ENCODE measurements at places on chromosomes 5 and 9.

- no peak for DNase-seq
Observed at GRCh38 chr5:96317945-96318344, 115.1 kb downstream of the PCSK1 start.

DNA sequence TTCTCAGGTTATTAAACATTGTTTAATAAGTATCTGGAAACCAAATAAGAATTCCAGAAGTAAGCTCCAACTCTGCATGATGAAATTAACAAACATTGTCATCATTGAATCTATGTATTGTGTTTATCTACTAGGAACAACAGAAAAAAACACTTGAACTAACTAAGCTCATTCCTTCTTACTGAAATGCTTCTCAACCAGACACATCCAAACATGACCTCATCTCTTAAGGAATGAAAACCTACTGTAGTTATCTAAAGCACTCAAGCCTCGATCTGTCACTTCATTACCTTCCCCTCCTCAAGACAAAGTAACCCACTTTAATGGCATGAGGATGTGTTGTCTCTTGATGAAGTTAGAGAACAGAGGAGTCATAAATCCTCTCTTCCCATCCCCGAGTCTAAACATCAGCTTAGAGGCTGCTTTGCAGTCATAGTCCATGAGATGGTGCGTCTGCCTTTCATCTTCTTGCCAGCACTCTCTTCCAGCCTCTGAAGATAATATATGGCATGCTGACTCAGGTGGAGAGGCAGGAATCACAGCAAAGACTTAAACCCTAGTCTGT lies 86.5 kb downstream of the CEMIP2 start:
- peak; percentile 79 for DNase-seq

DNA sequence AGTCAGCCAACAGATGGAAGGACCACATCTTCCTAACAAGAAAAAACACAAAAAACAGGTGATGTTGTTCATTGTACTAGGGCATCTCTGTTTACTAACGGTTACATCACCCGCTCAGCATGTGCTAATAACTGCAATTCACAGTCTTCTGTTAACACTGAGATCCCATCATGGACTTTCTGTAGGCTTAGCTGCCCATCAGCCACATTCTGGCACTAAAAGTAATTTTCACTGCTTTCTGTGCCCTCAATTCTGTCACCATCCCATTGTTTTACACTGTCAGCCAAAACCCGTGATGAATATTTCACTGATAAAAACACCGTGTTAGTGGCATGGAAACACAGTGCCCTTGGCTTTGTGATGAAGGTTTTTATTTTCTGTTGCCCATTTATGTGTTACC lies 64.6 kb downstream of the CAST start:
- DNase-seq: no peak

DNA sequence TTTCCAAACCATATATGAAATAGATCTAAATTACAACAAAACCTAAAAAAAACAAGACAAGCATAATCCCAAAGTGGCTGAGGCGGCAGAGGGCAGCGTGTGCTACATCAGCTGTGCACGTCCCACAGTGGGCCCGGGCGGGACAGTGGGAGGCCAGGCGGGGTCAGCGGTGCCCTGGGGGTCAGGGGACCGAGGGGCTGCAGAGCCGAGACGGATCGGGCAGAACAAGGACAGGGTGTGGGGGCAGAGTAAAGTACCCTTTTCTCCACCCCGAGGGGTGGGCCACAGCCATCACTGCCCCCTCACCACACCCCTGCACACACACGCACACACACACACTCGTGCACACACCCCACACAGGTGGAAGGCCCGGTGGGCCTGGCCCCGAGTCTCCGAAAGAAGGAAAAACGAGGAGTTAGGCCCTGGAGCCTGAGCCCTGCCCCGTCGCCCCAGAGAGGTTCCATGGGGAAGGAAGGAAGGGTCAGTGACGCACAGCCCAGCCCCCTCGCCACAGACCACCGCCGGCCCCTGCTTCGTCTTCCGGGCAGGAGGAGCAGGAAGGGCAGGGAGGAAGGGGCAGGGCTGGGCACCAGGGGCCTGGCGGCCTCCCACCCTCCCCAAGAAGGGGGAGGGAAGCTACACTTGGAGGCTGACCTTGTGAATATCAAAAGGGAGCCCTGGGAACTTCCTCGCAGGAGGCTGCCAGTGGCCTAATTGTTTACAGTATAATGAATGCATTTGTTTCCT lies 49.6 kb upstream of the UBAC1 start:
- DNase-seq: no peak

DNA sequence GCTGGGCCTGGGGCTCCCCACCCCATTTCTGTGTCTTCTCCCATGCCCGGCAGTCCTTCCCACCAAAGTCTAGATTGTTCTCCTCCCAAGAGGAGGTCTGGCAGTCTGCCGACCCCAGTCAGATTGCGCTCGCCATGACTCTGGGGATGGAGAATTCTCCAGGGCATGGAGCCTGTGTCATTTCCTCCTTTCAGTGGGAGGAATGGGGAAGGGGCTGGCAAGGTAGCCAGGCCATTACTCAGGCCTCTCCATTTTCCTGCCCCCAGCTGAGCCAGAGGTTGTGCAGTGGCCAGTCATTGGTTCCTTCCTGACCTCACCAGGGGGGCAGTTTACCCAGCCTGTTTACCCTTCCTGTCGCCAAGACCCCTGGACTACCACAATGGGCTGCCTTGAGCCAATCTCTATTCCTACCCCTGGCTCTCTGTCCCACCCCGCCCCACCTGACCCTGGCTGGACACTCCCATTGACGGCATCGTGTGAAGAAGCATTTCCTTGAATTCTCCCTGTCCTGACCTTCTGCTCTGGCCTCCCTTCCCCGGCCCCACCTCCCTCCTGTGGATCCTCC lies 628 bp downstream of the SYNPO start:
- DNase-seq: no peak

- DNase-seq: no peak
Observed at GRCh38 chr9:100282388-100282719, 70.4 kb downstream of the TEX10 start.

- no peak for DNase-seq
Observed at GRCh38 chr5:42676362-42676761, 80.3 kb upstream of the CCDC152 start.

GRCh38 chr9:112531666-112532282 lies 45.1 kb downstream of the KIAA1958 start:
- no peak for DNase-seq

DNA sequence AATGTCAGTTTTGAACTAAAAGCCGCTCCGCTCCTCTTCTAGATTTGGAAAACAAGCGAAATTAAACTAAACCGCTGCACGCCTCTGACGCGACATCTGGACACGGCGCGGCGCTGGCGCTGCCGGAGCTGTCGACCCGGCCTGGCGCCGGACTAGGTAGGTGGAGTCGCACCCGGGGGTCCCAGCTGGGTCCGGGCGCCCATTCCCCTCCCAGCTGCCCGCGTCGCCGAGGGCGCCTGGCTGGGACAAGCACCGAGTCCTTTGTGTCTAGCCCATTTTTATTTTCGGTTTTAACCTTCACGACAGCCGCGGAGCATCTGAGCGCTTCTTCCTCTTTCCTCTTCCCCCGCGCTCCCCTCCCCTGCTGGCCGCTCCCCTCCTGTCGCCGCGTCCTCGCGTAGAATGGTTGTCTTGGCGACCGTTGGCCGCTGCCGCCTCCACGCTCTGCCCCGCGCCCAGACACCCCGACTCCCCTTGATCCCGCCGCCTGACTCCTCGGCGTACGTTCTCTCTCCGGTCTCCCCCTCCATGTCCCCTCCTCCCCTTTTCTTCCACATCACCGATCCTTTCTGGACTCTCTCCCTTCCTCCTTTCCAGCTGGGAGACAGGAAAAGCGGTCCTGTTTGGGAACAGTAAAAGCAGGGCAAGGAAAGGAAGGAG lies 545 bp downstream of the CDKN2B-AS1 start:
- DNase-seq: peak; percentile 46

DNA sequence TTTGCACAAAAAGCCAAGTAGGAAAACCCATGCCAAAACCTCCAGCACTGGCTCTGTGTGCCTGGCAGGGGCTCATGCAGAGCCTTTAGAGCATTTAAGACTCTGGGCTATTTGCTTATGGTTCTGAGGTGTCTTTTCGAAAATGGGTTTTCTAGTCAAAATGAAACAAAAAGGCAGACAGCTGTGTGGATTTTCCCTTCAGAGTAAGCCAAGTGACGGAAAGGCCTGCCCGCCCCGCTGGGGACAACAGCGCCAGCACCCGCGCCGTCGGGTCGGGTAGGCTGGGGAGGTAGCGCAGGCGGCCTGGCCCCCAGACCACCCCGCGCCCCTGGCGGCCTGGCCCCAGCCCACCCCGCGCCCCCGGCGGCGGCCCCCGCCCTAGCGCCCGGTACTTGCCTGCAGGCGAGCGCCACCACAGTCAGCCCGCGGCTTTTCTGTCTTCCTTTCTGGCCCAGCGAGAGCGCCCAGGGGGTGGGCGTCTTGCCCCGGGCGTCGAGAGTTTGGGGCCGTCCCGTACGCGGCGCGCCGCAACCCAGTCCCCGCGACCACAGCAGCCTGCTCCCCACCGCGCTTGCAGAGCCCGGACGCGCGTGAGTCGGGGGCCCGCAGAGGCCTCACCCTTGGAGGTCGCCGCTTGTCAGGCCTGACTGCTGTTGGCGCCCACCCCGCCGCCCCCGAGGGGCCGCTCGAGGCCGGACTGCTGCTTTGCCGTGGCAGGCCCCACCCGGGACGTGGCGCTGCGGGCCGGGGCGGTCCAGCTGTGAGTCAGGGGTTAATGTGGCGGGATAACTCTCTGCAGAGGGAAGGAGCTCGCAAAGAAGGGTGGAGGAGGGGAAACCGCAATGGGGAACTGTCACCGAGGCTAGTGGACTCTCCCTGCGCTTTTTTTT lies at the start of gene TICAM2:
TICAM2 (minus strand) TSS at position 779 of the 890 bp plus-strand sequence. CDS start 21,223 bp downstream, outside the sequence.
- peak; percentile 54 for DNase-seq

GRCh38 chr9:82495884-82496777 lies 507.6 kb downstream of the SPATA31D1 start:
- DNase-seq: peak; percentile 4
